ENCODE measurements at places on chromosomes 2 and 18.

DNA sequence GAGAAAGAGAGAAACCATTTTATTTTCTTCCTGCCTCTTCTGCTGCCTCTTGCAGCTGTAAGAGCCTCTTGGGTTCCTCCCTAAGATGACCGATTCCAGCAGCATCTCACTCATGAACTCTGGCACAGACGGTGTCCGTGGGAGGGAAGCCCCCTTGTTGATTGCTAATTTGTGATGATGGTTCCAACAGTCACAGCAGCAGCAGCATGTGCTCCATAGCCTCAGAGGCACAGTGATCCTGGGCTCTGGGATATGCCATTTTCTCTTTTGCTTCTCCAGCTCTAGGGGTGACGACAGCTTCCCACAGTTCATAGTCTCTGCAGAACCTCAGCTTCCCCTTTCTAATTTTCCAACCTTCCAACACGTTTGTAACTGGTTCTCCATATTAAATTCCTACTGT lies 324.2 kb upstream of the HS6ST1 start:
- DNase-seq = no peak

GRCh38 chr2:134845719-134846118 lies 7.3 kb downstream of the ACMSD start:
- DNase-seq = no peak

GRCh38 chr2:46384457-46384815 lies 87.2 kb downstream of the EPAS1 start:
- DNase-seq = no peak

DNA sequence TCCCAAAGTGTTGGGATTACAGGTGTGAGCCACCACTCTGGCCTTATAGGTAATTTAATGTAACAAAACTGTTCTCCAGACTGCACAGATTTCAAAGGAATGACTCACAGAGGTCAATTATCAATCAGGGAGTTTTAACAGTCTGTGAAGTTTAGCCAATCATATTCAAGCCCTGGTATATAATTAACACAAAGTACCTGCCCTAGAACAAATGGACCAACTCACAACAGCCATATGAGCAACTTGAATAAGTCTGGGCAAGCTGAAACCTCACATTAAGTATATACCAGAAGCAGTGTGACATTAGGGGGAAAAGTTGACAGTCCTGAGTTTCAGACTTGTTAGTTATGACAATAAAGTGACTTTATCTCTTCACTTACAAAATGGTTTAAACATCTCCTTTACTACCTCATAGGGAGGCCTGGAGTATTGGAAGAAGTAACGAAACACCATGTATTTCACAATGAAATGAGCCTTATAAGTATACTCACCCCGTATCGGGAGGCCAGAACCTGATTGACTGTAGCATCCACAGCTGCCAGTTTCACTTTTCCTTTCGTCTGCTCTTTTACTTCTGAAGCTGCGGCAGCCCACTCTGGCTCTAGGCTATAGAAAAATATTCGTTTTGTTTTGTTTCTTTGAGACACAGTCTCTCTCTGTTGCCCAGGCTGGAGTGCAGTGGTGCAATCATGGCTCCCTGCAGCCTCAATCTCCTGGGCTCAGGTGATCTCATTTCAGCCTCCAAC lies 22.2 kb downstream of the PDIA6 start:
- no peak for DNase-seq

GRCh38 chr2:106138543-106139237 lies 55.4 kb downstream of the UXS1 start:
- DNase-seq = no peak

- no peak for DNase-seq
These were observed 95.5 kb downstream of the GYPC start for GRCh38 chr2:126751477-126751876.

DNA sequence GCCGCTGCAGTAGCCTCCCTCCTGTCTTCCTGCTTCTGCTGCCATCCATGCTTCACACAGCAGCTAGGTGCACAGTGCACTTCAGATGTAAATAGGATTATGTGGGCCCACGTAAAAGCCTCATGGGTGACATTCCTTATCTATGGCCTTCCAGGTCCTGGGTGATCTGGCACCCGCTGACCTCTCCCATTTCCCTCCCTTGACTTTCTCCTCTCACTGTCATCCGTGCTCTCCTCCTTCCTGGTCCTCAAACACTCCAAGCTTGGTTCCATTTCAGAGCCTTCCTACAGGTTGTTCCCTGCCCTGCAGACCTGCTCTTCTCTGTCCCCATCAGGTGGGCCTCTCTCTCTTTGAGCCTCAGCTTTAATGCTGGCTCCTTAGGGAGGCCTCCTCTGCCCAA lies 4.0 kb upstream of the SMYD5 start:
- no peak for DNase-seq

GRCh38 chr2:59572227-59572626 lies 981.2 kb downstream of the BCL11A start:
- DNase-seq = no peak

- no peak for DNase-seq
These were observed 252.5 kb downstream of the XIRP2 start for GRCh38 chr2:167140767-167141166.

DNA sequence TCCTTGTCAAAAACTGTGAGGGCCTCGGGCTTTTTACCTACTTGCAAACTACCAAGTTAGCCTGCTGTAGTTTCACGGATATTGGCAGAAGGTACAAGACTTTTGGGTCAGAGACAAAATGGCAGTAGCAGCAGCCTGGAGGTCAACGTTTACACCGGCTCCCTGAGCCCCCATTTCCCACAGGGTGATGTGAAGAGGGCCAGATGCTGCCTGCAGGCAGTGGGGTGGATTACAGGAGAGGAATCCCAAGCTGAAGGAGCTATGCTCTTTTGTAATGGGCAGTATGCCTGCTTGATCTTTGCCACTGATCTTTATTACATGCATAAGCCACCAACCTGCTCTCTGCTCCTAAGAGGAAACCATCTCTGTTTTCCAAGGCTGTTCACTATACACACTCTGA lies 29.5 kb upstream of the SP5 start:
- no peak for DNase-seq

GRCh38 chr2:235534678-235535422 lies 41.0 kb downstream of the AGAP1 start:
- no peak for DNase-seq

GRCh38 chr2:95208106-95208505 lies 785 bp downstream of the ZNF892 start:
- no peak for DNase-seq

DNA sequence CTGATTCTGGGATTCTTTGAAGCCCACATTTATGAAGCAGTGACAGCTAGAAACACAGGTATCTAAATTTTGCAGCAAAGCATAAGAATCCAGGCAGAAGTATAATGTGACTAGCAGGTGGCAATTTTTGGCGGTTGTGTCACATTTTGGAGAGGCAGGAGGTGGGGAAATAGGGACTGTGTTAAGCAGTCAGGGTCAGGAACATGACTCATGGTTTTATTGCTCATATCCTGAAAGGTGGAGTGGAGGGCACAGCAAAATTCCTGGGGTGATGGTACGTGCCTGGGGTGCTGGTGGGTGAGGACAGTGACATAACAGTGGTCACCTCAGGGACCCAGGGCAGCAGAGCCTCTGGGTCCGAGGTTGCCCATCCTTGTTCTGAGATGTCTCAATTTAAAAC lies 63.5 kb upstream of the TTN start:
- no peak for DNase-seq

DNA sequence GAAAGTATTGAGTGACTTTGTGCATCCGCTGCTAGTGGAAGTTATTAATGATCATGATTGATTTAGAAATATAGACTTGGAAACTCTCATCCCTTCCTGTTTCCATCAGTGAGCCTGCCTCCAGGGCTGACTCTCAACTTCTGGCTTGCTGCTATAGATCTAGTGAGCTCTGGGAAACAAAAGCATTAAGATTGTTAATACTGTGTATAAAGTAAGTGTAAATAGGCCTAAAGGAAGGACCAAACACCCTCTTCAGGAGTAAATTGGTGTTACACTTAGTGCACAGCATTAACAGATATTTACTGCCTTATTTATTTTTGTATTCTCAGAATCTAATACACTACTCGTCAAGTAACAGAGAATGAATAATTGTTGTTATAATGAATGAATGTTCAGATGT lies 285.6 kb downstream of the THSD7B start:
- DNase-seq = no peak

DNA sequence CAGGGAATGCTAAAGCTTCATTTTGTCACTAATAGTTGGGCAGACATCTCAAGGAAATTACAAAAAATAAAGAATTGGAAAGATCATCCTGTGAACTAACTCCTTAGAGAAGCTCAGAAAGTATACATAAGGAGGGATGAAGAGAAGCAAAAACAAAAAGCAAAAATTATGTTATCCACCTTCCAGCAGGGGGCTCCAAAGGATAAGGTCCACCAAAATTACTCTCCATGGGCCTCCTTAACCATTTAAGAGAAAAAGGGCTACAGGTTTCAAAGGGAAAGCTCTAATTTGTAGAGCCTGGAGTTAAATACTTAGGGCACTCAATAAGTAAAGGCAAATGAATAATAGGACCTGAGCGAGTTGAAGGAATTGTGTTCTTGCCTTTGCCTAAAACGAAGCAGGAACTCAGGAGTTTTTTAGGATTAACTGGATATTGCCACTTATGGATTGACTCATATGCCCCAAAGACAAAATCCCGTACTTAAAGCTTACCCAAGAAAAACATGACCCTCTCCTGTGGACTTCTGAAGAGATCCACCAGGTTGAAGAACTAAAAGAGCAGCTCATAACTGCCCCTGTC lies 1167.9 kb downstream of the DSC3 start:
- DNase-seq = no peak

GRCh38 chr2:200746301-200746700 lies 65.4 kb upstream of the BZW1 start:
- no peak for DNase-seq

- no peak for DNase-seq
These were observed 218.9 kb upstream of the NCKAP5 start for GRCh38 chr2:133787207-133787606.

GRCh38 chr2:231668981-231669380 lies 39.3 kb upstream of the PTMA start:
- DNase-seq = no peak

GRCh38 chr2:8178911-8179310 lies 502.9 kb upstream of the ID2 start:
- DNase-seq = no peak

GRCh38 chr2:207135801-207136457 lies 29.8 kb downstream of the KLF7 start:
- DNase-seq = no peak

- no peak for DNase-seq
These were observed 457 bp upstream of the SP9 start for GRCh38 chr2:174334278-174334715.

DNA sequence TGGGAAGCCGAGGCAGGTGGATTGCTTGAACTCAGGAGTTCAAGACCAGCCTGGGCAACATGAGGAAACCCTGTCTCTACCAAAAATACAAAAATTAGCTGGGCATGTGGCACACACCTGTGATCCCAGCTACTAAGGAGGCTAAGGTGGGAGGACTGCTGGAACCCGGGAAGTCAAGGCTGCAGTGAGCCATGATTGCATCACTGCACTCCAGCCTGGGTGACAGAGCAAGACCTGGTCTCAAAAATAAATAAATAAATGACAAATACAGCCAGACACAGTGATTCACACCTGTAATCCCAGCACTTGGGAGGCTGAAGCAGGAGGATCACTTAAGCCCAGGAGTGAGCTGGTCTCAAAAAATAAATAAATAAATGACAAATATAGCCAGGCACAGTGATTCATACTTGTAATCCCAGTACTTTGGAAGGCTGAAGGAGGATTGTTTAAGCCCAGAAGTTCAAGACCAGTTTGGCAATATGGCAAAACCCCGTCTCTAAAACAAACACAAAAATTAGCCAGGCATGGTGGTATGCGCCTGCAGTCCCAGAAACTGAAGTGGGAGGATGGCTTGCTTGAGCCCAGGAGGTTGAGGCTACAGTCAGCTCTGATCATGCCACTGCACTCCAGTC lies 6.2 kb downstream of the KANSL3 start:
- no peak for DNase-seq

GRCh38 chr2:84749442-84749841 lies 131.4 kb downstream of the TRABD2A start:
- no peak for DNase-seq

- no peak for DNase-seq
These were observed 150.8 kb downstream of the ANKRD44 start for GRCh38 chr2:197159661-197160211.
